ENCODE measurements at places on chromosomes 5 and 9.

- no peak for DNase-seq
Observed at GRCh38 chr9:15882328-15882727, 329.5 kb downstream of the CCDC171 start.

DNA sequence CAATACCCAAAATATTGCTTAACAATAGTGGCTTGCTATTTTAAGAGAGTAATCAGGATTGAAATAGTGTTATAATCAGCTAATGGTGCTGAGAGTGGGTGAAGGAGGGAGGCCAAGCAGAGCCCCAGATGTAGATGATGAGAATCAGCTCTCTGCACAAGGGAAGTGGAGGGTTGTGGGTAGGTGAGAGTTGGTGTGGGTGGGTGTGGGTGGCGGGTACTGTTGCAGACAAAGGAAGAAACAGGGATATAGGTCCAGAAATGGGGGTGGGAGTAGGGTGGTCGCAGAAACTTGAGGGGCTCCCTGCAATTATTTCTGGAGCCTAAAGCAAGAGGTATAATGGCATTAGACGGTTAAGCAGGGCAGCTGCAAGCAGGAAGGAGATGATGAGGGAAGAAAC lies 7.4 kb upstream of the ADCY2 start:
- DNase-seq = no peak

- DNase-seq = peak; percentile 4
Observed at GRCh38 chr9:131045300-131046092, 36.5 kb downstream of the LAMC3 start.

DNA sequence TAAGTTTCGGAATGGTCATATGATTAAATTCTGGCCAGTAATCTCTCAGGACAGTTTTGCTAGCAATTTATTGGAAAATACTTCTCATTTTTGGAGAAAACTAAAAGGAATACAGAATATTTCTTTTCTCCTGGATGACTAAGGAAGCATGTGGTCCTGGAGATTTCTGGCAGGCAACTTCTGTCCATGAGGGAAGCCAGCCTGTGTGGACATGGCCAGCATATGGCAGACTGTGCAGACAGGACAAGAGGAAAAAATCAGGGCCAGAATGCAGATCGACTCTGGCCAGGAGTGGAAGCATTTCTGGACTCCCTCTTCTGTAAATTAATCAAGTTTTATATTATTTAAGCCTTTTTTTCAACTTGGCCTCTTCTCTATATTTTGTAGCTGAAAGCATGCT lies 100.4 kb upstream of the CDH18 start:
- no peak for DNase-seq

DNA sequence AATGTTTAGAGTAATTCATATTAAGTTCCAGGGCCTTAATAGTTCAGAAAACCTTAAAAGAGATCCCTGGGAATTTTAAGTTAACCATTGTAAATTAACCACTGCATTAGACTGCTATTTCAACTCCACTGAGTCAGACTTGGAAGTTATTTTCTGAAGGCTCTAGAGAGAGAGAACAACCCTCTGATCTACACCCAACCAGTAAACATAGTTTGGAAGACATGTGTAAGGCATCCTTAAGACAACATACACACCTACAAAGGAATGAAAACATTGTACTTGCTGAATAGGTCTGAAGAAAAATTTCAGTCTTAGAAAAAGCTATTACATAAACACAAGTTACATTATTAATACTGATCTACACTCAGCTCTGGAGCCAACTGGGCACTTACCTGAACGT lies 158.2 kb upstream of the FST start:
- no peak for DNase-seq

DNA sequence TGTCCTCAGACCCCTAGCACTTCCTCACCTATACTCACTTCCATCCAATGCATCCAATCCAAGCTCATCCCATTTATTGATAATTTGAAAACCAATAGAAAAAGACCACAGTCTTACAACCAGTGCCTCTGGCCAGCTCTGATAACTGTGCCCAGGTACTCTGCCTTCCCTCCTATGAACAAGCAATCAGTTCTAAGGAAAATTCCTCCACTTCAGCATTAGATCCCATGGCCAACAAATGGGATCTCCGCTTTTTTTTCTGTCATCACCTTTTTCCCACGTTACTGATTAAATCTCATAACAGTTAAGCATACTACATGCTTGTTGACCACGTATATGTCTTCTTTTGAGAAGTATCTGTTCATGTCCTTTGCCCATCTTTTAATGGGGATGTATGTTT lies 41.7 kb upstream of the GLIS3 start:
- no peak for DNase-seq

GRCh38 chr9:132546148-132547051 lies 36.0 kb upstream of the BARHL1 start:
- no peak for DNase-seq

GRCh38 chr9:84327184-84327583 lies 13.4 kb downstream of the SLC28A3 start:
- no peak for DNase-seq

DNA sequence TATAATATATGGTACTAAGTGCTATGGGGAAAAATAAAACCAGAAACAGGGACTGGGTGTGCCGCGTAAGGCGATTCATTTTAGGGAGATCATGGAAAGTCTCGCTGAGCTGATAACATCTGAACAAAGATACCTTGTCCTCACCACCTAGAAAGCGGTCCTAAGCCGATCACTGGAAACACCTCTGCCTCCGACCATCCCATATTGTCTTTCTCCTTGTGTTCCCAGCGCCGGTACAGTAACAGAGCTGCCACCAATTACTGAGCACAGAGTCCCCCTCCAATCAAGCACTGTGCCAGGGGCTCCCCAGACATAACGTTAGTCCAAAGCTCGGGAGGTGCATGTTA lies 704 bp downstream of the CCDC112 start:
- DNase-seq = no peak

DNA sequence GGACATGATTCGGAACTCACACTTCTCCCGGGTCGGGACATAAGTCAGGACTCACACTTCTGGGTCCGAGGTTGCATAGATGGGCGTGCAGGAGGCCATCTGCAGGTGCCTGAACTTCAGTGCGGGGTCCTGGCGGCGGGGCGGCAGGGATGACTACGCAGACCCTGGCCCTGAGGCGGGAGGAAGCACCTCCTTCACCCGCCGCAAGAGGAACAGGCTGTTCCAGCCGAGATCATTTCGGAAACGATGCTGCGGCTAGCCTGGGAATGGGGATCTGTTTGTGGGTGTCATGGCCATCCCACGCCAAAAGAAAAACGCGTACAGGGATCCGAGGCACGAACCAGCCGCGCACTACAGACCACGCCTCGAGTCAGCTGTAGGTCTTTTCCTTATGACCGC lies 196.6 kb downstream of the TTLL11 start:
- no peak for DNase-seq
